ENCODE measurements at places on chromosomes 2 and 18.

GRCh38 chr2:188889187-188889586 lies 85.0 kb upstream of the COL3A1 start:
- DNase-seq, result no peak

GRCh38 chr2:98378196-98378595 lies 31.9 kb downstream of the CNGA3 start:
- no peak for DNase-seq

GRCh38 chr2:45932278-45932975 lies 281.0 kb downstream of the PRKCE start:
- DNase-seq, result no peak

GRCh38 chr2:64467096-64467843 lies 13.3 kb downstream of the LGALSL start:
- no peak for DNase-seq

GRCh38 chr2:210224941-210225672 lies at the start of gene ACADL:
TSS of gene ACADL (minus strand) at chr2:210225447. CDS start at chr2:210225263, 184 bp downstream.
- DNase-seq, result no peak
